ENCODE measurements at places on chromosomes 2 and 18.
A peak's percentile ranks its signal among the peaks of the same experiment; 100 is the strongest.

DNA sequence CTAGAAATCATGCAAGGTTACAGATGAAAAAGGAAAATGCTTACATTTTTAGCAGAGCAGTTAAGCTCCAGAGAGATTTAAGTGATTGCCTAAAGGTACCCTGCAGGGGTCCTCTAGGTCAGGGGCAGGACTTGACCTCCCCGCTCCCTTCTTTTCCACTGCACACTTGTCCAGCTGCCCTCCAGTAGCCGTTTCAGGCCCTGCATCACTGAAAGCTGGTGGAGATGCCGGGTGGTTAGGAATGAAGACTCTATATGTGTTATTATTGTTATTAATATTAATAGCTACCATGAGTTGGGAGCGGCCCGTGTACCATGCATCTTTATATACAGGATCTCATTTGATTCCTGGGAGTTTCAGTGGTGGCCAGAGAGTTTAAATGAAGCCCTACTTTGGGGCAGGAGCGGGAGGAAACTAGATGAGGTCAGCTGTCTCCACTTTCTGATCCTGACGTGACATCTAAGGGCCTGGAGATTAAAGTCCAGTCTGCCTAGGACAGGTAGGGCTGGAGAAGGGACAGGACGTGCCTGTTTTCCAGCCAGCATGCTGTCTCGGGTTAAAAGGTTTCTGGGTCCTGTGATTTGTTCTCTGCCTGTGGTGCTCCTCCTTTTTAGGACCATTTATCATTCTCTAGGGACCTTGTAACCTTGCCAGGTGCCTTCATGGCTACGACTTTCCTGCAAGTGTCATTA is 2.1 kb downstream of the TMEM37 start:
- no peak for DNase-seq

DNA sequence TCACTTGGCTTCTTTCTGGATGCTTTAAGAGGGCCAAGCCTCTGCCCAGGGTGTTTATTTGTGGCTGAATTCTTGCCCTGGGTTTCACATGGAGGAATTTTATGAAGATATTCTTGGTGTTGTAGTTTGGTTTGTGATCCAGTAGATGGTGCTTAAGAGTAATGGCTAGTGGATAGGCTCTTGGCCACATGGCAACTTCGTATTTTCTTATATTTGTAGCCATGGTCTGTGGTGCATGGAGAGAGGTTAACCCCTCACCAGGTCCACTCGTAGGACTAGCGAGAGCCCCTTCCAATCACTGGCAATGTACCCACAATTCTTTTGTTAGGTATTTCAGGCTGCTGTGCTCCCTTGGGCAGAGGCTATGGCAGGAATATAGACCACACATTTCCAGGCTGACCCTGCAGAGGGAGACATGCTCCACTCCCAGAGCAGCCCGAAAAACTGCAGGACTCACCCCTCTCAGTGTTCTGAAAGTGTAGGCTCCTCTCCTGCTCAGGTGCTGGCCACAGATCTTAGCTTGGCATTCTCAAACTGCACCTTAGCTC is 582.1 kb upstream of the SETBP1 start:
- peak; percentile 14 for DNase-seq

- DNase-seq, result peak; percentile 82
Observed at GRCh38 chr2:178403671-178404306, 47.2 kb downstream of the PRKRA start.

DNA sequence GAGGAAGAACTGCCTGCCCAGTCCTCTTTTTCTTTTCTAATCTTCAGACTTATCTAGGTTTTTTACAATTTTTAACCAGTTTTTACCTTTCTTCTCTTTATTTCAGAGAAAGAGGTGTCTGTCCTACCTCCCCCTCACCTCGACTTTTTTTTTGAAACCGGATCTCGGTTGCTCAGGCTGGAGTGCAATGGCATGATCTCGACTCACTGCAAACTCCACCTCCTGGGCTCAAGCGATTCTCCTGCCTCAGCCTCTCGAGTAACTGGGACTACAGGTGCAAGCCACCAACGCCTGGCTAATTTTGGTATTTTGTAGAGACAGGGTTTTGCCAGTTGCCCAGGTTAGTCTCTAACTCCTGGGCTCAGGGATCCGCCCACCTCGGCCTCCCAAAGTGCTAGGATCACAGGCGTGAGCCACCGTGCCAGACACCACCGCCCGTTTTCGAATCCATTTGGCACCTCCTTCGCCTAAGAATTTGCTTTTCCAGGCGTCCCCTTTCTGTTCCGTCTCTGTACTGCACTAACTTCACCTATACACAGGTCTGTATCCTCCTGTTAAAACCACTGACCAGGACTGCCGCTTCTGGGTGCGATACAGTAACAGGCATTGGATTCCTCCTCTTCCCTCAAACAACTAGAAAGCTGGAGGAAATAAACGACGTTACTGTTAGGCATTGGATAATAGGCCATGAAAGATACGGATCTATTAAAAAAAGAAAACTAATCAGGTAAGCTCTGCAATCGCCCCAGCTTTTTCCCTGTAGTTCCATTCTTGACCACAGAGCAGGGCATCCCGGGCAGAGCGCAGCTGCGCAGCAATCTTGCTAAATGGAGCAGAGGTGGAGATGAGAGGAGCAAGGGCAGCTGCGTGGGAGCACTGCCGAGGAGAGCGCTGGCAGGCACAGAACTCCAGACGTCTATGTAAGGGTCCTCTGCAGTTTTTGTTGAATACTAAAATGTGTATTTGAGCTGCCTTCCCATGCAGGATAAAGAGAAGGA is 69.9 kb downstream of the ZC3H6 start:
- no peak for DNase-seq

GRCh38 chr2:175203621-175204496 is 22.3 kb upstream of the ATP5MC3 start:
- peak; percentile 64 for DNase-seq

DNA sequence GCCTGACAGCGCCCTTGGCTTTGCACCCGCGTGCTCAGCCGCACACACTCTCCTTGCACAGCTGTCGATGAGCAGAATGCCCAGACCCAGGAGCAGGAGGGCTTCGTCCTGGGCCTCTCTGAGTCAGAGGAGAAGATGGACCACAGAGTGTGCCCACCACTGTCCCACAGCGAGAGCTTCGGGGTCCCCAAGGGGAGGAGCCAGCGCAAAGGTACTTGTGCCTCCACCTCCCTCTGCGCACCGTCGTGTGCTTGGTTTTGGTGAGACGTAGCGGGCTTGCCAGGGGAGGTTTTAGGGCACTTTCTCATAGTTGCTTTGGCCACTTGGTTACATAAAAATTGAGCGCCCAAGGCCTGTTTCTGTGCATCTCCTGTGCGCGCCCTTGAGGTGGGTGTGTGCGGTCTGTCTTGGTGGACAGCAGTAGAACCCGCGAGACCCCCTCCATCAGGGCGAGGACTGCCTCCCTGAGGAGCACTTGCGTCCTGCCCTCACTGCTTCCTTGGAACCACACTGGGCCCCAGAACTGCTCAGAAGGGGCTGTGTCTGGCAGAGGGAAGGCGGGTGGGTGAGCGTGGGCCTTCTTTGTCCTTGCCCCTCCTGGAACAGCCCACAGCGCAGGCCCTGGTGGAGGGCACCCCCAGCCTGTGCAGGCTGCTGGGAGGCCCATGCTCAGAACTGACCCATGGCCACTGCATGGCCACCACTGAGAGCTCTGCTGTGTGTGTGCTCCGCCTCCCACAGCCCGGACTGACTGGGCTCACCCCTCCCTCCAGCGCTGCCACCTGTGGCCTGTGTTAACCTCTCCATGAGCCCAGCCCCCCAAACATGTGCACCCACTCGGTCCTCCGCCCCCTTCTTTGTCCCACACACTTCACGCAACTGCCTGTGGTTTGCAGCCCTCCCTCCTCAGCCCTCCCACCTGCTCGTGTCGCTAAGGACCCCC is 95.9 kb downstream of the DGKD start:
- DNase-seq, result no peak

GRCh38 chr2:217256251-217256650 is 396.4 kb upstream of the TNP1 start:
- no peak for DNase-seq

DNA sequence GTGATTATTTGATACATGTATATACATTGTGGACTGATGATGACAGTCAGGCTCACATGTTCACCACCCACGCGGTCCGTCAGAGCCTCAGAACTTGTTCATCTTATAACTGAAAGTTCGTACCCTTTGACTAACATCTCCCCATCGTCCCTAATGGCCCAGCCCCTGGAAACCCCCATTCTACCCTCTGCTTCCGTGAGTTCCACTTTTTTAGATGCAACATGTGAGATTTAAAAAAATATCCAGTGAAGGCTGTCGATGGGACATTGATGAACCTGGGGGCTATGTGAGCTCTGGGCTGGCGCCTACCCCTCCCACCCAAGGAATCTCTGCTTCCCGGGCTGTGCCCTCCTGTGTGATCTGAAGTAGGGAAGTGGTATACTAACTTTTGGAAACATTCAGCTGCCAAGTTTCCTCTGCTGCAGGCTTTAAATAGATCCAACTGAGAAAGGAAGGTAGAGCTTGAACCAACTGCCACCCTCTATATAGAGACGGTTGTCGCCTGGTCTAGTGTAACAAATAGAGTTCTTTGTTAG is 163.8 kb downstream of the FAM210A start:
- peak; percentile 93 for DNase-seq

- DNase-seq, result no peak
Observed at GRCh38 chr2:1995584-1995983, 251.3 kb upstream of the PXDN start.

GRCh38 chr2:128466776-128467175 is 148.1 kb upstream of the HS6ST1 start:
- no peak for DNase-seq

DNA sequence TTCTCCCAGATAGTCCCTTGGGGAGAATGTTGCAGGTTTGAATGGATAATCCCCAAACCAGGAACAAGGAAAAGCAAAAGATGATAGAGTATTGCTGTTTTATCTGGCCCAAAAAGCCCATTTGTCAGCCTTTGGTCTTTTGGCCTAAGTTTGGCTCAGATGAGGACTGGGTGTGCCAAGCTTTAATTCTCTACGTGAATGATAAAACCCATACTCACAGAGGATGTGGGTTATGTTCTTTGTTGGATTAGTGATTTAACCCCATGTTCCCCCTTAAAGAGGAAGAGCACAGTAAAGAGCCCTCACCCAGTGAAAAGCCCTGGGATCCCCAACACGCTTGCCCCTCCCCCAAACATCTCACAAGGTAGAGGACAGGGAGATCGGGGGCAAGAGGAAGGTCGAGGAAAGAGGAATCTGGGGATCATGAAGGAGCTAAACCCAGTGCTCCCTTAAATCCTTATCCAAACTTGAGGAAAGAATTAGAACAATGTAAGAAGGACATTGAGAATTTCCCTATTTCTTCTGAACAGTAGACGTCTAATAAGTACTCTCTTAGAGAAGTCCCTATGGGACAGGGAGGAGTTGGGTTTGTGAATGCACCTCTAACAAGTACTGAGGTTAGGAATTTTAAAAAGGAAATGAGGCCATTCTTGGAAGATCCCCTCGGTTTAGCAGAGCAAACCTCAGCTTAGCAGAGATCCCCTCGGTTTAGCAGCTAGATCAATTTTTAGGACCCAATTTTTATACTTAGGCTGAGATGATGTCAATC is 105.0 kb downstream of the HIBCH start:
- DNase-seq, result no peak

DNA sequence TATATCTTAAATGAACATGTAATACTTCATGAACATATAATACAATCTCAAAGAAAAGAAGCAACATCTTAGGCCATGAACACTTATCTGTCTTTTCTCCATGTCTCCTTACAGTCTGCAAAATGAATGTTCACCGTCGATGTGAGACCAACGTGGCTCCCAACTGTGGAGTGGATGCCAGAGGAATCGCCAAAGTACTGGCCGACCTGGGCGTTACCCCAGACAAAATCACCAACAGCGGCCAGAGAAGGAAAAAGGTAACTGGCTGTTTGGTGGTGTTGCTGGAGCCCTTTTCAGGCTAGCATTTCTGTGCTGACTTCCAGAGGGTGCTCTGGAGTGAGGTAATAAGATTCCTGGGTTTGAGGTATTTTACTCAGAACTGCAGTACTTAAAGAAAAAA is 295.9 kb upstream of the EPAS1 start:
- no peak for DNase-seq
